ENCODE measurements at places on chromosomes 11 and 22.

DNA sequence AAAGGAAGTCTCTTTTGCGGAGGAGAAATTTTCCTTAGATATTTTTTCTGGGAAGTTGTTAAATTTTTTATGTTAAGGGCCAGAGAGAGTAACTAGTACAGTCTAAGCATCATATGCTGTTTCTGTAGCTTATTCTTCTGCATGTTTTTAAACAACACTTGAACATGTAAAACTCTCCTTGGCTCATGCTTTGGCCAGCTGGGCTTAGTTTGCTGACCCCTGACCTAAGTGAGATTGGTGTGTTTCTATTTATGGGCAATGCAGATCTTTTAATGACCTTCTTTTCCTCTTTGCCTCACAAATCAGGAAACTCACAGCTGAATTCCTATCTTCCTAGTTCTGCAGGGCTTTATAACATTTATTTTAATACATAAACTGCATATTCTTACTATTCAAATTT lies 942.5 kb downstream of the OPCML start:
- DNase-seq = no peak

GRCh38 chr11:85602526-85603213 lies 24.5 kb downstream of the DLG2 start:
- DNase-seq = no peak

DNA sequence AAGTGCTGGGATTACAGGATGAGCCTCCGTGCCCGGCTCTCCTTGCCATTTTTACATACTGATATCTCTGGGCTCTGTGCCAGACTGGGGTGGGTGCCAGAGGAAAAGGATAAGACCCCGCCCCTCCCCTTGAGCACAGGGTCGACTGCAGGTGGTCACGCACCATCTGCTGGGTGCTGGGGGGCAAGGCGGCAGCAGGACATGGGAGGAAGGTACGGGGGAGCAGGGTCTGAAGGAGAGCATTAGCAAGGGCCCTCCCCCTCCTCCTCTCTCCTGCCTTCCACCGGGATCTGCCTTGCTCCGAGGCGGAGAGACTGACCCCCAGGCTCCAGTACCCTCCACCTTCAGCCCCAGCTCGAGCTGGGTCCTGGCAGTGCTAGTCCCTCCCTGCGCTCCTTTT lies 9.7 kb upstream of the PGA3 start:
- DNase-seq = no peak

DNA sequence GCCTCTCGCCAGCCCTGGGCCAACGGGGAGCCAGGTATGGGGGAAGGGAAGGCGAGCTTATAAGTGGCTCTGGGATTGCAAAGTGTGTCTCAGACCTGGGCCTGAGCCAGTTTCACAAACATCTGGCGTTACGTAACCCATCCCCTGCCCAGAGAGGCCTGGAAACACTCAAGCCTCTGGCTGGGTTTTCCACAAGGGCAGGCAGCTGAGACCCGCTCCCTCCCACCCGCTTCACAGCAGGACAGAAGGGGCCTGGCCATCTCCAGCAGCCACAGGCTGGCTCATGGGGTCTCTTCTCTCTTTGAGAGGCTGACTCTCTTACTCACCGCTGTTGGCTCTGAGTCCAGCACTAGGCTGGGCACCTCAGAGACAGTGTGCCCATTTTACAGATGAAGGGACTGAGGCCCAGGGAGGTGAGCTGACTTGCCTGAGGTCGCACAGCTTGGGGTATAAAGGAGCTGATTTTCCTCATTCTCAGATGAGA lies 44.5 kb downstream of the TRIOBP start:
- DNase-seq = no peak

DNA sequence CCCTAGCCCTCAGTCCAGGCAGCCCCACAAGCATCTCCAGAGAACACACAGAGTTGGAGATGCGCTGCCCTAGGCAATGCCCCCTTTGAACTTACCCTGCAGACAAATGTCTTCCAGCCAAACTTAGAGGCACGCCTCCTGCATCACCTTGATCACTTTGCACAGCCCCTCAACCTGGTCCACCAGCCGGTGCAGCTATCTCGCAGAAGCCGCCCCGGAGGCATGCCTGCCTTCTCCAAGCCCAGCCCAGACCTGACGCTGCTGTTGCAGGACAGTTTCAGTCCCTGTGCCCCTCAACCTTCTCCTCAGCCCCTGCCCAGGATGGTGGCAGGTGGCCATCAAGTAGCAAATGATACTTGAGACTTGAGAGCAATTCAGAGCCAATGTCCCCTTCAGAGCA lies 16.7 kb upstream of the POU2AF1 start:
- DNase-seq = no peak

GRCh38 chr11:47123094-47123493 lies 53.6 kb downstream of the ARFGAP2 start:
- DNase-seq = no peak

GRCh38 chr11:76147106-76147740 lies 59.1 kb downstream of the WNT11 start:
- DNase-seq = no peak

DNA sequence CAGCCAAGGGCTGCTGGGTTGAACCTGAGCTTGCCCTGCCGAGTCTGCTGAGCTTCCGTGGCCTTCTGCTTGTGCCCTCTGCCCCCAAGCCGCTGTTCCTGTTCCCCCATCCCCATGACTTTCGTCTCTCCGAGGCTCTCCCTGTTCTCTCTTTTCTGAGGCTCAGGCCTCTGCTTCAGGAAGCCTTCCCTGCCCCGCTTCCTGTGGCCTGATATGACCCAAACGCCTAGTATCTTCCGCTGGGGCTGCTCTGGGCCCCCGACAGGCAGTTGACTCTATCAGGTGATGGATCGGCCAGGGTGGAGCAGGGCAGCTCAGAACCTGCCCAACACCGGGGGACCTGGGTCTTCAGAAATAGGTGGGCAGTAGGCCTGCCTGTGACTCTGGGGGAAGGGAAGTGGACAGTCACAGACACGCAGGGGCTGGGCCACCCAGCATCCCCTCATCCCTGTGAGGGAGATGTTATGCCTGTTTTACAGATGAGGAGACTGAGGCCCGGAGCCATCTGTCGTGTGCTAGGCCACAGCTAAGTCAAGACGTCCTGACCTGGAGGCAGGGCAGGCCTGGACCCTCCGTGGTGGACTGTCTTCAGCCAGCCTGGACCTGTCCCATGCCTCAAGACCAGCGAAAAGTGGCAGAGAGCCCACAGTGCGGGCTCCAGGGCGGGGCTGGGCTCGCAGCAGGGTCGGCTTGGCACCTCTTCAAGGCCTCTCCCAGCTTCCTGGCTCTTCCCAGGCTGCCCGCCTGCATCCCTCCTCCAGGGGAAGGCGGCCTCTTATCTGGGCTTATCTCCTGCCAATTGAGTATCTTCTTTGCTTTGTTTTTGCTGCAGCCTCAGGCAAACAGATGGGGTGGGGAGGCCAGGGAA lies 16.2 kb downstream of the BAD start:
- DNase-seq = no peak

DNA sequence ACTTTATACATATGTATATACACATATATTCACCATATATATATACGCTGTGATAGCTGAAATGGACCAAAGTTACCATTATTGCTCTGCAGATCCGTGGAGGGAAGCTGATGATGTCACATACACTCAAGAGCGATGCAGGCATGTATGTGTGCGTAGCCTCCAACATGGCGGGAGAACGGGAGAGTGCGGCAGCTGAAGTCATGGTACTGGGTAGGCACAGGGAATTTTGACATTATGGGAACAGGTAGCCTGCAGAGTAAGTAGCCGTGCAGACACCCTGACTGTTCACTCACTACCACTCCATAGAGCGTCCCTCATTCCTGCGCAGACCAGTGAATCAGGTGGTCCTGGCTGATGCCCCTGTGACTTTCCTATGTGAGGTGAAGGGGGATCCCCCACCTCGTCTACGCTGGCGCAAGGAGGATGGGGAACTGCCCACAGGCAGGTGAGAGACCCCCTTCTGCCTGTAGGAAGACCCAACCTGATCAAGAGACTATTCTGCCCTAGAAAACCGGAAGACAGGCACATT lies 4.7 kb downstream of the ROBO3 start:
- DNase-seq = no peak

Data from chondrocyte (in vitro differentiated cells).